ENCODE measurements at places on chromosomes 16 and 17.

- no peak for DNase-seq
Observed at GRCh38 chr16:24753000-24753399, 23.5 kb downstream of the TNRC6A start.

DNA sequence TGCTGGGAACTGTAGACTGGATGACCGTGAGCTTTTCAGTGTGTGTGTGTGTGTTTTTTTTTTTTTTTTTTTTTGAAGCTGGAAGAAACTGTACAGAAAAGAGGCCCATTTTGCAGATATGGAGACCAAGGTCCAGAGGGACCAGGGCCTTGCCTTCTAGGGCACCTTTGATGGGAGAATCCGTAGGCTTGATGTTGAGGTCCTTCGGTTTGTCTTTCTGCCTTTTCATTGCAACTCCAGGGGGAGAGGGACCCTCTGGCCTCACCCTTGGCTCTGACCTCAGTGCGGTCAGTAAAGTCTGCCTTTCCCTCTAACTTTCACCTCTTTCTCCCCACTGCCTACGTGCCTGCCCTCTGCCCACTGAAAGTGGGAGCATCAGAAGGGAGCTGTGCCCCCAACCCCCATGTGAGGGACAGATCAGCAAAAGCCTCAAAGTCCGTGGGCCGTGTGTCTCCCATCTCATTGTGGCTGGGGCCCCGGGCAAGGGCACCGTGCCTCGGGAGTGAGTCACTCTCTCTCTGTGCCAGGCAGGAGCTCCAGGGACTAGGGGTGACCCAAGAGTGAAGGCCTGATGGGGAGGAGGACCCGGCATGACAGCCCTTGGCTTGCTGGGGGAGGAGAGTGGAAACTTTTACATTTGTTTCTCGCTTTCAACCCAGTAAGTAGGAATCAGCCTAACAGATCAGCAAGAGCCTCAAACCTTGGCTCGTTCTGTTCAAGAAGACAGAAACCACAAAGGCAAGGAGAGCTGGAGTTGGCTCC lies 123.6 kb downstream of the CMIP start:
- DNase-seq: no peak

- no peak for DNase-seq
Observed at GRCh38 chr16:80457871-80458270, 82.9 kb upstream of the DYNLRB2 start.

- DNase-seq: no peak
Observed at GRCh38 chr17:27526604-27527002, 70.4 kb downstream of the KSR1 start.

DNA sequence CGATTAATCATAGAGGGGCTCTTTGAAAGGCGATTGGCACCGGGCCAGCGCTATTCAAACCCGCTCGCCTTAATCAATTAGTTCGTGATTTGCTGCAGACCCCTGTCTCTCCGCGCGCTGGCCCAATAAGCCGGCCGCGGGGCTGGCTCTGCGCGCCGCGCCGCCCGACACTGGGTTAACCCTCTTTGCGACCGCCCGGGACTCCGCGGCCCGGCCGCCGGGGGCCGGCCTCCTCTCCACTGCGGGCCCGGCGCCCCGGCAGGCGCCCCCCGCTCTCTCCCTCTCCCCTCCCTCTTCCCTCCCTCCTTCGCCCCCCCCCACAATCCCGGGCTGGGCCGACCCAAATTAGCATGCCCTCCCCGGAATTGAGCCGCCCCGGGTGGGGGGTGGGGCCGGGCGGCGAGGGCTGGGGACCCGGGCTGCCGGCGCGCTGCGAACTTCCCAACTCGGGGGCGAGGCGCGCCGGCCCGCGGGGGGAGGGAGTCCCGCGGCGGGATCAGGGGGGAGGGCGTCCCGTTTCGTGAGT lies 428 bp upstream of the SALL1 start:
- DNase-seq: no peak

GRCh38 chr16:24976971-24977677 lies 38.0 kb downstream of the ARHGAP17 start:
- no peak for DNase-seq

DNA sequence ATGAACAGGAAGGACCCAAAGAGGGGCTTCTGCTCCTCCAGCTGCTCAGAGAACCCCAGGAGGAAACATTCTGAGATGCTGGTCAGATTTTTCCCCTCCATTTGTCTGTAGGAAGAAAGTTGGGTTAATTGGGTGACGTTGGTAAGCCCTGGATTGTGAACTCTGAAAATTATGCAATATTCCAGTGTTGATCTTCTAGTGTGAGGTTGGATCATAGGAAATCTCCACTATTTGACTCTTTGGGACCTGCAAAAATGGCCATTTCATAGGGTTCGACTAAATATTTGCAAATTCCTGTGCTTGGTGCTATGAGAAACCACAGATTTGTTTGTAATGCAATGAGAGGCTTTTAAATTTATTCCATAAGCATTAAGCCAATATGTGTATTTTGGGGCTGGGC lies at the start of gene OR1G1:
Gene OR1G1, minus strand, starts transcription at position 101 of the 400 bp plus-strand sequence. Its CDS starts 0 bp downstream, at position 101.
- DNase-seq: no peak

- DNase-seq: no peak
Observed at GRCh38 chr16:52383640-52384292, 163.2 kb downstream of the TOX3 start.

- no peak for DNase-seq
Observed at GRCh38 chr16:86962913-86963312, 354.3 kb downstream of the C16orf95 start.

- DNase-seq: no peak
Observed at GRCh38 chr17:28057731-28058246, 15.3 kb downstream of the NLK start.

GRCh38 chr16:86834451-86835035 lies 256.2 kb downstream of the FOXL1 start:
- no peak for DNase-seq

DNA sequence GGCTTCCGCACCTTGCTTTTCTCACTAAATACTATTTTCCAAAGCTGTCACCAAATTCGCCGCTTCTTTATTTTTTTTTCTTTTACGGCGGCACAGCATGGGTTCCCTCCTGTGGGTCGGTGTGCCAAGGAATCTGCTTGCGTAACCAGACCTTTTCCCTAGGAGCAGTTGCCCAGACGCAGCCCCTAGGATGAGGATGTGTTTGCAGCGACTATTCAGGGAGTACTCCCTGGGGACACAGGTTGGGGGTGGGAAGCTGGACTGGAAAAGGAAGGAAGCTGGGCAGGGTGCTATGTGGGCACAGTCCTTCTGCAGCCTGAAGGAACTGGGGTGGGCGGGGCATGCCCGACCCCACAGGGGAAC lies 49.0 kb upstream of the ZCCHC14 start:
- DNase-seq: no peak

GRCh38 chr16:47470211-47470610 lies 9.1 kb downstream of the PHKB start:
- DNase-seq: no peak

GRCh38 chr17:67980456-67980855 lies 15.8 kb downstream of the C17orf58 start:
- DNase-seq: no peak

DNA sequence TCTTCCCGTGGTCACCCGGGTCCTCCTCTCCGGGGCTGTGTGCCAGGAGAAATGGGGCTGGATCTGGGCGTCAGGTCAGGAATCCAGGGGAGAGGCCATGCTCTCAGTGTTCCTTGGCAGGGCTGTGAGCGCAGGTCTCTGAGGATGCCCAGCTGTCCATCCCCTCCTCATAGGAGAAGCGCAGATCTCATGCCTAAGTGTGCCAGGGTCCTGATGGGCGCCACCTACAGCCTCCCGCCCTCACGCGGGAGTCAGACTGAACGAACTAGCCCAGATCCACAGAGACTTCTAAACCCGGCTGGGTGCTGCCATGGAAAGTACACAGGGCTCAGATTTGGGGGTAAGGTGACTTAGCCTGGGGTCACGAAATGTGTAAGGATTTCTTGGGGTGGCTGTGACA lies 24.3 kb downstream of the MGRN1 start:
- DNase-seq: no peak

DNA sequence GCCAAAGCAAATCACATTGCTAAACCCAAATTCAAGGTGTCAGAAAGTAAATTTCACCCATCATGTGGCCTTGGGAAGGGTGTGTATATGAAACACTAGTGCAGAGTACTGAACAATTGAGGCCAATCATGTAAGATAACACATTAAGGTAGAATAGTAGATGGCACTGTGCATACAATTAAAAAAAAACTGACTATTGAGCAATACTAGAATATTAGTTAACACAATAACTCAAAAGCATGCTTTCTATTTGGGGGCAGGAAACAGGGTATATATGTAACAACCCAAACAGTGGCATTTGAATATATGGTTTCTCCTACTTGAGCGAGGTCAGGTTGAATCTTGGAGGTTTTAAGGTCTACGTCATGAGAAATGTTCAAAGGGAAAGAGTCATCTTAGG lies 63.0 kb upstream of the DYNLRB2 start:
- DNase-seq: no peak

- no peak for DNase-seq
Observed at GRCh38 chr16:78091419-78091818, 8.0 kb upstream of the WWOX start.

- no peak for DNase-seq
Observed at GRCh38 chr16:27281243-27281642, 12.7 kb upstream of the NSMCE1 start.

GRCh38 chr17:74924250-74924948 lies at the start of gene OTOP2:
TSS of gene OTOP2 (plus strand) at chr17:74924273. CDS start at chr17:74924633, 360 bp downstream.
- no peak for DNase-seq

- no peak for DNase-seq
Observed at GRCh38 chr17:64202683-64203344, 60.2 kb downstream of the TEX2 start.

DNA sequence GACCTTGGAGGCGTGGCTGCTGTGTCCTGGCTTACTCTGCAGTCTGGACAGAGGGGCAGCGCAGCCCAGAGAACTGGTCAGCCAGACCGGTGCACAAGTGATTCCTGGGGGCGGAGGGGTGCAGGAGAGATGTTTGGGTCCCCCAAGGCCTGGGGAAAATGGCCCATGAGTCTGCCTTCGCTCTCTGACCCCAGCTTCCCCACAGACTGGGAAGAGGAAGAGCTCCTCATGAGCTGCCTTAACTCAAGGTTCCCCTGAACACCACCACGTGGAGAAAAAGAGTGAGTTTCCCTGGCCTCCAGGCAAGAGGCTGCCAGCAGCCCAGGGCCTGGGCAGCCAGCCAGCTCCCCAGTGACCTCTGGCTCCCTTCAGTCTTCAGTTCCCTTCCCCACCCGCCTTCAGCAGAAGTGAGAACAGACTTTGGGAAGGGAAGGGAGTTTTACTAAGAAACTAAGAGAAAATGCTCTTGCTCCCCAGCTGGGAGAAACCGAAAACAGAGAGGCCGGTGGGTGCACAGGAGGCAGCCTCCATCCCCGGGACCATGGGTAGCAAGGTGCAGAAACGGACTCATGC lies 2.0 kb upstream of the C17orf99 start:
- no peak for DNase-seq

DNA sequence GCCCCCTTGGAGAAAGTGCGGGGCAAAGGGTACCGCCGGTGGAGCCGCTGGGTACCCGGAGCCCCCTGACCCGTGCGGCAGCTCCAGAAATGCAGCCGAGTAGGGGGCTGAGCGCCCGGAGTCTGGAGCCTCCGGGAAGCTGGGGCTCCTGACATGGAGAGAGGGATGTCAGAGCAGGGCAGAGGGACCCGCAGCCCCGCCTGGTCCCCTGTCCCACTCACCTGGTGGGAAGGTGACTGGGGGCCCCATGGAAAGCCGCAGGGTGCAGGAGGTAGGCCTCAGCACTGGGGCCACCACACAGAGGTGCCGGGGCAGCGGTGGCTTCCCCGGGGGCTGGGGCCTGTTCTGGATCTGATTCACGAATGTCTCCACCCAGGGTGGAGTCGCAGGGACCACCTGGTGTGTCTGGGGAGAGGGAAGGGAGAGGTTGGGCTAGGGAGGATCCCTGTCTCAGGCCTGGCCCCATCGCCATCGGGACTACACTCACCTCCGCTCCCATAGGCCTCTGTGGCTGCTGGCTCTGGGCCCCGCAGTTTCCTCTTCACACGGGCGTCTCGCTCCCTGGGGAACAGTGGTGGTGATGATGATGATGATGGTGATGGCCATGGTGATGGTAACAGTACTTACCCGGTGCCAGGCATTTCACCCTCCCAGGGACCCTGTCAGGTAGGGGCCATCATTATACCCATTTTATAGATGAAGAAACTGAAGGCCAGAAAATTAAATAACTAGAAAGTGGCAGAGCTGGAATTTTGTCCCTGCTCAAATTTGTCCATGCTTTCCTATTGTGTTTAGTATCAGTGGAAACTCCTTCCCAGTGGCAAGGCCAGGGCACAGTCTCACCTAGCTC lies 5.2 kb downstream of the TBX6 start:
- DNase-seq: no peak

DNA sequence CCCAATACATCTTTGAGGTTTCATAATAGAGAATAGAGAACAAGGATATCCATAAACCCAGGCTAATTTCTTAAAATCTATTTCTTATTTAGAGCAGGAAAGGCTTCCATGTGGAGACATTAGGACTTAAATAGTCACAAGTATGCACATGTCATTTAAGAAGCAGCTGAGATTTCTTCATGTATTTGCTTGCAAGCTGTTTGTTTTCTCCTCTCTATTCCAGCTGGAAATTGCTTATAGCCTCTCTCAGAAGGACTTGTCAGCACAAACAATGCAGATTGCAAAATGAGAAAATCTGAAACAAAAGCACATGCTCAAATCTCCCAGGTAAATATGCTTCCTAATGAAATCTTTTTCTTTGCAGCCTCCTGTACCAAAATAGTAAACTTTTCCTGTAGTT lies 1473.1 kb downstream of the CDH8 start:
- no peak for DNase-seq

GRCh38 chr17:30222721-30223175 lies 12.7 kb downstream of the SLC6A4 start:
- DNase-seq: no peak

DNA sequence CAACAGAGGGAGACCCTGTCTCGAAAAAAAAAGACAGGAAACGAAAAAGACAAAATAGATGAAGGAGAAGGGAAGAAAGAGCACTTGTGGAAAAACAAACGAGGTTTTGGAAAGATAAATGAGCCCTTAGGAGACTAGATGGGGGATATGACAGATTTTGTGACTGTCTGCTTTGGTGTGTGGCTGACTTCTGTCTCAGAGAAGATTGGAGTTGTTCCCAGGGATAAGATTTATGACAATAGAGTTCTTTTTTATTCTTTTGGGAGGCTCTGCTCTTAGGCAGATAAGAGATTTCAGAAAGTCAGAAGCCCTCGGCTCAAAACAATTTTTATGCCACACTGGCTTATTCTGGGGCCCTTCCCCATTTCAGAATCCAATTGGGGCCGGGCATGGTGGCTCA lies 73.9 kb upstream of the ATF7IP2 start:
- DNase-seq: no peak

DNA sequence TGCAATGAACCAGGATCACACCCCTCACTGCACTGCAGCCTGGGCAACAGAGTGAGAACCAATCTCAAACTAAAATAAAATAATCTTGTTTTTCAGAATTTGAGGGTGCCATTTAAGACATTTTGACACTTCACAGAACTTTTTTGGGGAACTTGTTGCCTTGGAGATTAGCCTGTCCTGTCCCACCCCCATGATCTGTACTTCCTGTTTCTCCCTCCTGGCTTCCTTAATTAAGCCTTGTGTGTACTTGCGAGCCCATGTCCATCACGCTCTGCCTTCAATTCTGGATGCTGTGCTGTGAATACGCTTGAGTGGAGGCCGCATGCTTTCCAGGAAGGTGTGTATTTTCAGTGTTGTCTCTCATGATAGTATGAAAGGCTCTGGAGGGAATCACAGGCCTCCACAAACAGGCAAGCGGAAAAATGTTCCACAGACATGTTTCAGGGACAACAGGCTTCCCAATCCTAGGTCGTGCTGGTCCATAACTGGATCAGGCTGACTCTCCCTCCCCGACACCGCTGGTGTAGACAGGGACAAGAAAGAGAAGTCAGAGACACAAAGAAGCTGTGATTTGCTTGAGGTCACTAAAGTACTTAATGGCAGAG lies 56.9 kb downstream of the NOS2 start:
- DNase-seq: no peak

GRCh38 chr17:77033892-77034404 lies 106.8 kb upstream of the SEC14L1 start:
- DNase-seq: no peak
